ENCODE measurements at places on chromosomes 5 and 9.

DNA sequence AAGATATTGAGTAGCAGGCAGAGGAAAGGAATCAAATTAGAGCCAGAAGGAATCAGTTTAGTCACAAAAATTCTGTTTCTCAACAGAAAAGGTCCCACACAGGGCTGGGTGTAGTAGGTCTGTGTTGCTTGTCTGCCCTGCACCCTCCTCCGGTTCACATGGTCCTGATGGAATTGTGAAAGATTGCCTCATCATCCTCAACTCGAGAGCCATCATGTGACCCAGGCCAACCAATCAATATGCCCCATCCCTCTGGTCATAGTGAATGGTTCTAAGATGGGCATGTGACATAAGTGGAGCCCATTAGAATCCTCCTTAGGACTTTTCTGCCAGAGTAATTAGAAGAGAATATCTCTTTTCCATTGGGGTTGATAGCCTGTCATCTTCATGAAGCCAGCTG lies 56.7 kb upstream of the RAD23B start:
- DNase-seq, result no peak

DNA sequence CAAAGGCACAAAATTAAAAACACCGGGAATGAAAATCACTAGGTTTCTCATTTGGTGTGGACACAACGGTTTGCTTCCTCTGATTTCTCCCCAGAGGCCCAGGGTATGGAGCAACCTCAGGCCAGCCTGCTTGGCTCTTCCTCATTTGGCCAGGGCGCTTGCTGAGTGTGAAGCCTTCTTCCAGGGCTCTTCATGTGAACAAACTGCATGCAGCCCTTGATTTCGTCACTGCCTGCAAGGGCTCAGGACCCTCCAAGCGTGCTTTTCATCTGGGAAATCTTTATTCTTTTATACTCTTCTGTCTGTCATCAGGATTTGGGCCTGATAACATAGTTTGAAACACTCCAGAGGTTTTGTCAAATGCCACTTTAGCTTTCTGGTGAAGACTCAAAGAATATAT lies 122.6 kb upstream of the KLF4 start:
- no peak for DNase-seq

DNA sequence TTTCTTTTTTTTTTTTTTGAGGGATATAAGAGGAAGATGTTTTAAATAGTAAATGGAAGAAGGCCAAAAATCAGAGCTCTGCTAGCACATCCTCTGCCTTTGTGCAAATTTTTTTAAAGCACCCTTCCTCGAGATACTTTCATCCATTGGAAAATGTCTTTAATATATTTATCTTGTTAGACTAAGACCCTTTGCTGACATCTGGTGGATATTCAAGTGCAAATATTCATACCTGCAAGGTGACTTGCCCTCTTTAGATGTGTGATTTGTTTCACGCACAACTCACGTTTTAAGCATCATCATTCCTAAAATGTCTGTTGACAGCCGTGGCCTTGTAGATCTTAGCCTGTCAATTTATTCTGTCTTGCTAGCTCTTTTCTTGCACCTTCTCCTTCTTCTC lies 258.5 kb downstream of the AGTPBP1 start:
- peak; percentile 32 for DNase-seq

- DNase-seq, result no peak
Observed at GRCh38 chr5:116772806-116773205, 198.2 kb upstream of the SEMA6A start.

GRCh38 chr5:3684771-3685354 lies 89.2 kb downstream of the IRX1 start:
- no peak for DNase-seq

DNA sequence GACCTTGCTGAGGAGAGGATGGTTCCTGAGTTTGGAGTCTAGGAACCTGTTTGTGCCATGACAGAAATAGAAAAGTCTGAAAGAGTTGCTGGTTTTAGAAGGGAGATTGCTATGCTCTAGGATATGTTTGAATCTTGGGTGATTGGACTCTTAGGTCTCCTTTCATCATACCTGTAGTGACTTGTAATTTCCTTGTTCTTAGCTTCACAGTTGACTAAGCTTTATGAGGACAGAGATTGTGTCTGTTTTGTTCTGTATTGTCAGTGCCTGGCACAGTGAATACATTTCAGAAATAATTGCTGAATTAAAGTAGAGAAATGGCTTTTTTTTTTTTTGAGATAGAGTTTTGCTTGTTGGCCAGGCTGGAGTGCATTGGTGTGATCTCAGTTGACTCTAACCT lies 31.5 kb downstream of the GAPVD1 start:
- DNase-seq, result no peak

DNA sequence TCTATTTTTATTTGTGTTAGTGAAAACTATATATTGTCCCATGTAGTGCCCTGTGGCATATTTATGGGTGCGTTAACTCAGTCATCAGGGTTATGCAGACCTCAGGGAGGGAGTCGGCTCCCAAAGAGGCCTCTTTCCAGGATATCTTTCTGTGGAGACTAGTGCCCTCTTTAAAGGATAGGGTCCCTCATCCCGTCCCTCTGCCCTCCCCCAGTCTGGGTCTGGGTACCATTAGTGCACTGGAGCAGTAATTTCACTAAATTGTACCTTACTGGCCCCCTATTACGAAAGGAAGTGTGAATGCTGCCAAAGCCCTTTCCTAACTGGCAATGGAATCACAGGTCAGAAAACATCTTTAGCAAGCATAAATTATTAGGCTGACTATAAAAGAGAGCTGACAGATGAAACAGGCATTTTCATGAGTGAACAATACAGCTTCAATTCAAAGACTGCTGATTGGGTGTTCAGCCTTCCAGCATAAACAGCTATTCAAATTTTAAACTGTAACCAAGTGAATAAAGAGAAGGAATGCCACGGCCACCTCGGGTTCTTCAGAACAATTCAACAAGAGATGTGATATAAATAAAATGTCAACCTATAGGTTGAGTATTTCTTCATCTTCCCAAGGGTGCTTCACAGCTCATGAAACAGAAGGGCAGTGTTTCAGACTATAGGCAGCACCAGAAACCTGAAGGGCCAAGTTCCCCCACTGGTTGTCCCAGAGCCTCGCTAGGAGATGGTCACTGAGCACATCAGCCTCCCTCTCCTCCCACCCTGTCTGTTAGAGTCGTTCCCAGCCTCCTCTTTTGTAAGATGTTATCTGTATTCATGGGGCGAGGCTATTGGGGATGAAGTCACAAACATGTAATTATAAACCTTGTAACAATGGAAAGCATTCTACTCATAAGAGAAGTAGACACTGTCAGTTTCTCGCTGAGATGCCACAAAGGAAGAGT lies 318.7 kb downstream of the TMEM161B start:
- no peak for DNase-seq

DNA sequence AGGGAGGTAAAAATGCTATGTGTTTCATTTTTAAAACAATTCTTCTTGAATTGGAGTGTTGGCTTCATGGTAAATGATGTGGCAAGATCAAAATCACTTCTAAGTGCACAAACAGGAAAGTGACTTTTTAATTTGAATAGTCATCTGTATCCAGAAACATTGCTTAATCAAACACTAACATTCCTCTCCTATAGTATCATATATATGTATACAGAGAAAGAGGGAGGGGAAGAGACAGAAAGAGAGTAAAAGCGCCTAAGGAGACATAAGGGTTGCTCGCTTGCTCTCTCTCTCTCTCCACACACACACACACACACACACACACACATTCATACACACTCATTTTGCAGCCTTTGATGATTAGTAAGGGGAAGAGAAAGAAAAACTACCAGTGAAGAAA lies 95.4 kb upstream of the PRDM9 start:
- DNase-seq, result peak; percentile 14

DNA sequence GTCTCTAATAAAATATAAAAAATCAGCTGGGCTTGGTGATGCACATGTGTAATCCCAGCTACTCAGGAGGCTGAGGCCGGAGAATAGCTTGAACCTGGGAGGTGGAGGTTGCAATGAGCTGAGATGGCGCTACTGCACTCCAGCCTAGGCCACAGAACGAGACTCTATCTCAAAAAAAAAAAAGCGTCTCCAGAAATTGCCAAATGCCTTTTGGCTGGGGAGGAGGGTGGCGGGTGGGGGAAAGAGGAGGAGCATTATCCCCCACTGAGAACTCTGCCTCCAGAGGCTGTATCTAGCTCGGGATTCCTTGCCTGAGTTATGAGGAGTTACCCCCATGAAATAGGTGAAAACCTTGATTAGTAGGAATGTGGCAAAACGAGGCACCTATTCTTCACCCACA lies 4.8 kb downstream of the ROPN1L start:
- no peak for DNase-seq

DNA sequence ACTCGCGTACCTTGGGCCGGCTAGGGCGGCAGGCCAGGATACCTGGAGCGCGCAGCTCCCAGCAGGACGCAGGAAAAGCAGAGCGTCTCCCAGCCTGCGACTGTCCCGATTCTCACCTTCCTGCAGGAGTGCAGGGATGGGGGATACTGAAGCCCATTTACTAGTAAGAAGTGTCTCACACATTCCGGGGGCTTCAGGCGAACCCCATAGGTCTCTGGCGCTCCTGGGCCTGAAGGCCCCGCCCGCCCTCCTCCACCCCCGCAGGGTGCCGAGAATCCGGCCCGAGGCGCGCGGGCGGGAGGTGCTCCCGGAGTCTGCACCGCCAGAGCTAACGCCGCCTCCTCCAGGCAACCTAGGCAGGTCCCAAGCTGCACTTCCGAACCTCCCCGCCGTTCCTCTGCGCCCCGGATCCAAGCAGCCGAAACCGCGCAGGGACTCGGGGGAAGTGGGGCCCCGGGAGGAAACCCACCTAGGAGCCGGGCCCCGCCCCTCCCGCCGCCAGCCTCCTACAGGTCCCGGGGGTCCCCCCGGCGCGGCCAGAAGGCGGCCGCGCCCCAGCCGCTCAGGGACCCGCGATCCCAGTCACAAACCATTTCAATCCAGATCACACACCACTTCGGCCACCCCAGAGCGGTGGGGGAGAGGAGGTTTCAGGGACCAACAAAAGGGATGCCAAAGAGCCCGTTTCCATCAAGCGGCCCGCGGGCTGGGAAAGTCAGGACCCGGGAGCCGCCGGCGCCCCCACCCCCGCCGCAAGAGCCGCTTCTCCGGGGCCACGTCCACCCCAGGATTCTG lies 1.2 kb downstream of the ROR2 start:
- peak; percentile 56 for DNase-seq
